GM23248 (cell line): ENCODE measurements at places on chromosomes 6 and 20. TPM values are rescaled to one million over a fixed set of nuclear protein-coding genes. Genes with fewer than 3 reads are reported as not detected.

- no peak for DNase-seq
Observed at GRCh38 chr6:64259372-64259771, 623.8 kb downstream of the PHF3 start.

- DNase-seq: peak; percentile 66
Observed at GRCh38 chr6:26553264-26553634, 15.1 kb downstream of the HMGN4 start.

DNA sequence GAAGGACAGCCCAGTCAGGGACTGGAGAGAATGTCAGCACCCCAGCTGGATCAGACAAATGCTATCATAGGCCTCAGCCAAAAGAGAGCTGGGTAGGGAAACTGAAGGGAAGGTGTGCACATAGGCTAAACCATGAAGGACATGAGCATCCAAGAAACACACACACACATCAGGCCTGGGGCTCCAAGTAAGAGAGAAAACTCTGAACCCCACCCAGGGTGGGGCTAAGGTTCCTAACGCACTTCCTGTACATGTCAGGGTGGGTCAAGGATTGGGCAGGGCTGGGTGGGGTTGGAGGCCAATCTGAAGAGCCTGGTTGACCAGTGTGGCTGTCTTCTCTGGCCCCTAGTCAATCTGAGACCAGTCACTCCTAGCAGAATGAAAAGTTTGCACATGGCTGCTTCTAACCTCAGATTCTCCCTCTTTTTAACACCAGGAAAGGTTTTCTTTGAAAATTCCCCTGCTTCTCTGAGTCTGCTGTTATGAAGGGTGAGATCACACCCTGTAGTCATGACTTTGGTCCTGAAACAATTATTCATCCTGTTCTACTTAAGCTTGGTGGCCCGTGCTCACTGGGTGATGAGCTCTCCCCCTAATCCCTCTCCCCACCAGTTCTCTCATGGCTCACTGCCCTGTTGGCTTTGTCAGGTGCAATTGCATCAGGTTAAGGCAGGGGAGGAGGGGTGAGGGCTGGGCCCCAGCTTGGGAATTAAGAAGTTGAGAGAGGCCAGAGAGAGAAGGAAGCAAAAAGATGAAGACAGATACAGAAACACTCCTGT lies 88.4 kb downstream of the MAFB start:
- DNase-seq: peak; percentile 5

GRCh38 chr6:116866281-116866871 lies 10.7 kb upstream of the RFX6 start:
- DNase-seq: no peak

- no peak for DNase-seq
Observed at GRCh38 chr20:5933802-5934436, 16.4 kb downstream of the TRMT6 start.

GRCh38 chr6:65259059-65259458 lies 448.0 kb downstream of the EYS start:
- peak; percentile 1 for DNase-seq

DNA sequence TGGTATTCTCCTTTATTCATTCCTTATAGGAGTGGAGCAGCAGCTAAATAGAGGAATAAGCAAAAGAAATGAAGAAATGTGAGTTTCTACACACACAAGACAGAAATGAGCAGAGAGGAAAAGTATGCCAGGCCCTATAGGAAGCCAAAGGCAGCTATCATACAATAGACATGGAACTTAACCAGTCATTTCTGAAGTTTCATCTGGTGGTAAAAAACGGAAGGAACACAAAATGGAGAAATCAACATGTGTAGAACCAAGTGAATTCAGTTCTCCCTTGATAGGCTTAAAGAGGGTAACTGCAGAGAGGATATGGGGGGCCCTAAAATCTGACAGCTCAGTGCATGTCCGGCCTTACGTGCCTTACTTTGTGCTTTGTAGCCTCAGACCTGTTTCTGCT lies 44.6 kb downstream of the TSBP1 start:
- no peak for DNase-seq

GRCh38 chr20:54083459-54083858 lies 13.1 kb upstream of the BCAS1 start:
- DNase-seq: no peak

DNA sequence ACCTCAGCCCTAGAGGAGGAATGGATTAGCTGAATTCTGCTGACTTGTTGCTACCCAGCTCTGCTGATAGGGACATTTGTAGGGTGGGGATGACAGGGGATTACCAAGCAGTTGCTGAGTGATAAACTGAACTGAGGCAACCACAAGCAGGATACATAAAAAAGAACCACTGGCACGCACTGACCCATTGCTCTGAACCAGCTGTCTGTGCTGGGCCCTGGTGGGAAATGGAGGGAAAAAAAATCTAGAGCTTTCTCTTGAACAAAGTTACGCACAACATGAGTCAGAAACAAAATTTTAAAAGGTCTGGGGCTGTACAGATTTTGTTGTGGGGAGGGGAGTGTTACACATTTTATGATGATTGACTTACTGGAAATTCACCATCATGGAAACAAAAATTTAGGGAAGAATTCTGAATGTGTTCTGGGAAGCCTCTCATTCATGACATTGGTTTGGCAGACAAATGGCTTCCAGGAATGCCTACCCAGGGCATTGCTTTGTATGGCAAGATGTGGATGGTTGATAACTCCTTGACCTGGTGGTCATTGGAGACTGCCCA lies 37.7 kb downstream of the FOXO3 start:
- DNase-seq: peak; percentile 74

DNA sequence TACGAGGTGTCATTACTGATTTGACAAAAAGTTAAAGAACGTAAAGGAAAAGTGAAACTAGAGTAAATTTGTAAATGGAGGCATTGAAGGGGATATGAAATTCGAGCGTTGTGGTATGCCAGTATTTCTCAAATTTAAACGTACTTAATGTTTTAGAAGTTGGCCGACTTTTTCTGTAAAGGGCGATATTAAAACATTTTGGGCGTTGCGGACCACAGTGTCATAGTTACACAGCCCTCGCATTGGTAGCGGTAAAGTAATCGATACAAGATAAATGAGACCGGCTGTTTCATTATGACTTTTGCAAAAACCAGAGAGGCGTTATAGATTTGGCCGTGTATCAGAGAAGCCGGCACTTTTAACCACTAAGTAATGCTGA lies 39.6 kb downstream of the OR2B2 start:
- DNase-seq: no peak

- no peak for DNase-seq
Observed at GRCh38 chr6:128005009-128005408, 104.2 kb upstream of the THEMIS start.

The HCRTR2 gene
- not detected in 2 replicates for polyA plus RNA-seq

The SLC26A8 gene
- not detected in 2 replicates for polyA plus RNA-seq

The EGFL8 gene
- polyA plus RNA-seq: 2.6 and 3.8 TPM in 2 replicates

The APOM gene
- polyA plus RNA-seq: 5.6 and 5.9 TPM in 2 replicates

The SLC32A1 gene
- polyA plus RNA-seq: not detected in 2 replicates

The TSBP1 gene
- not detected in 2 replicates for polyA plus RNA-seq
